ENCODE measurements at places on chromosomes 11 and 22.

DNA sequence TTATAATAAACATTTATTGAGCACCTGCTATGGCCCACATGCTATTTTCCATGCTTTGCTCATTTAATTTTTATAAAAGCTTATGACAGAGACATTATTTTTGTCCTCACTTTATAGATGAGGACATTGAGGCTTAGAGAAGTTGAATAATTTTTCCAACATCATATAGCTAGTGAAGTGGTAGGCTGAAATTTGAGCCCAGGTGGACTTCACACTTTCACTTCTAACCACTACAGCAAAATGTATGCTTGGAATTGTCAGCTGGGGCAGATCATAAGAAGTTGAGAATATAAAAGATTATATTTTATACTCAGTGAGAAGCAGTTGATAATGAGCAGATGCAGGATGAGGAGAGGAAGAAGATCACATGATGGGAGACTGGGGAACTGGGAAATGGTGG lies 146.1 kb downstream of the LDLRAD3 start:
- DNase-seq, result no peak

- DNase-seq, result no peak
Measured at GRCh38 chr11:113991170-113991569, 16.3 kb downstream of the HTR3A start.

DNA sequence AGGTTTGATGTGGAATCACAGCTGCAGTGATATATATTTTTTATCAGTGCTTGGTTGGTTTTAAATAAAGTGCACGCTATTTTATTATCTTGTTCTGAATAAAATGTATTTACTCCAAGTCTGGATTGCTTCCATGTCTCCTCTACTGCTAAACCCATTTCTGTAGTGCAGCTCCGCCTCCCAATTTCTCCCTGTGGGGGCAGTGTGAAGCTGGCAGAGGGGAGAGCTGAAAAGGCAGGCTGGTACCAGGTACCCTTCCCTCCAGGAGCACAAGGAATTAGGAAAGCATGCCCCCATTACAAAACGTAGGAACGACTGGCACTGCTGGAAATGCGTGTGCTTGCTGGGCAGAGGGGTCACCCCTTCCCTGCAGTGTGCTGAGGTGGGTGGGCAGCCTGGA lies 934 bp upstream of the TMEM132A start:
- DNase-seq, result no peak

DNA sequence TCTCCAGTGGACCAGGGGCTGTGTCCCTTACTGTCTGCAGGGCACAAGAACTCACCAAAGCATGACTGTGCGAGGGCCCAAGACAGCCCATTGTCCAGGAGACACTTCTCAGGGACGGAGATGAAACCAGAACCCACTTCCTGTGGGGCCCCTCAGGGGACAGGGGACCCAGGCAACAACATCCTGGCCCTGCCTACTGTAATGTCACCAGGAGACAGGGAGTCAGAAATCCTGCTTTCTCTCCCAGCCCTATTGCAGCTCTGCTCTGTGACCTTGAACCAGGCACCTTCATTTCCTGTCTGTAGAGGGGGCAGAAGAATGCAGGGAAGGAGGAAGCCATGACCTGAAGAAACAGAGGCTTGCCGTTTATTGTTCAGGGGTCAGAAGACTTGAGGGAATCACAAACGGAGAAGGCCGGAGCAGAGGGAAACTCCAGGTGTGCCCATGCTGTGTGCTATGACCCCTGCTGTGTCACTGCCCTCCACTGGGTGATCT lies 98.0 kb downstream of the NAT10 start:
- DNase-seq, result peak; percentile 18

DNA sequence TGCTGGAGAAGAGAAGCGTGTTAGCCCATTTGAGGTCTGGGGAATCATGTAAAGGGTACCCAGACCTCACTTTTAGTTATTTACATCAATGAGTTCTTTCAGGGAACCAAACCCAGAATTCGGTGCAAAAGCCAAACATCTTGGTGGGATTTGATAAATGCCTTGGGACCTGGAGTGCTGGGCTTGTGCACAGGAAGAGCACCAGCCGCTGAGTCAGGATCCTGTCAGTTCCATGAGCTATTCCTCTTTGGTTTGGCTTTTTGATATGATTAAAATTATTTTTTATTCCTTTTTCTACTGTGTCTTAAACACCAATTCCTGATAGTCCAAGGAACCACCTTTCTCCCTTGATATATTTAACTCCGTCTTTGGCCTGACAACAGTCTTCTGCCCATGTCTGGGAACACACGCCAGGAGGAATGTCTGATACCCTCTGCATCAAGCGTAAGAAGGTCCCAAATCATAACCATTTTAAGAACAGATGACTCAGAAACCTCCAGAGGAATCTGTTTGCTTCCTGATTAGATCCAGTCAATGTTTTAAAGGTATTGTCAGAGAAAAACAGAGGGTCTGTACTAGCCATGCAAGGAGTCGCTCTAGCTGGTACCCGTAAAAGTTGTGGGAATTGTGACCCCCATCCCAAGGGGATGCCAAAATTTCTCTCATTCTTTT lies 65.2 kb downstream of the ALX4 start:
- DNase-seq, result no peak

- no peak for DNase-seq
Measured at GRCh38 chr11:71108013-71108865, 144.1 kb downstream of the SHANK2 start.

DNA sequence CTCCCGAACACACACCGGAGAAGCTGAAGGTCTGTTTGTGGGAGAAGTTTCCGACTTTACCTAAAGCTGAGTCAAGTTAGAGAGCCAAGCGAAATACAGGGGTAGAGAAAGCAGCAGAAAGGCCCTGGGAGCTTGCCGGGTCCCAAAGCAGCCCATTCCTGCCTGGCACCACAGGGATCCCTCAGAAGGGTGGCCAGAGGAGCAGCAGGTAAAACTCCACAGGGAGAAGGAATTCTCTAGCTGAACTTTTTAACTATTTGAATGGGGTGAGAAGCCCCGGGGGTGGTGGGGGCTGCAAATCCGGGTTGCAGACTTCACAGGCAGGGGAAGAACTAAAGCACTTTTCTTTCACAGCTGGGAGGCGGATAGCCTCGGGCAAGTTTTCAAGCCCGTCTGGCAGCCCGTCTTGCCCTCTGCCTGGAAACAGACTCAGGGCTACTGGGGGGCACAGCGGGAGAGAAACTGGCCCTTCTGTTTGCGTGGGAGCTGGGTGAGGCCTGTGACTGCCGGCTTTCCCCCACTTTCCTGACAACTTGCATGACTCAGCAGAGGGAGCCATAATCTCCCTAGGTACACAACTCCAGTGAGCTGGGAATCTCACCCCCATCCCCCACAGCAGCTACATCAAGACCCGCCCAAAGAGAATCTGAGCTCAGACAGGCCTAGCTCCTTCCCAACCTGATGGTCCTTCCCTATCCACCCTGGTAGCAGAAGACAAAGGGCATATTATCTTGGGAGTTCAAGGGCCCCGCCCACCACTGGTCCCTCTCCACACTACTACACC lies 311.0 kb downstream of the SBF2 start:
- DNase-seq, result no peak

- DNase-seq, result no peak
Measured at GRCh38 chr22:23571486-23571885, 8.6 kb downstream of the IGLL1 start.

Data from germinal center (tissue), 1 donor.